ENCODE measurements at places on chromosomes 7 and 10.

- DNase-seq = no peak
These were observed 295.2 kb upstream of the ZNF32 start for GRCh38 chr10:43943818-43944360.

GRCh38 chr10:78805176-78805575, 263.6 kb upstream of the ZMIZ1 start:
- DNase-seq = no peak

- no peak for DNase-seq
These were observed 23.9 kb downstream of the GOLGA7B start for GRCh38 chr10:97873569-97873968.

GRCh38 chr7:21412957-21413356, 14.9 kb upstream of the SP4 start:
- no peak for DNase-seq

DNA sequence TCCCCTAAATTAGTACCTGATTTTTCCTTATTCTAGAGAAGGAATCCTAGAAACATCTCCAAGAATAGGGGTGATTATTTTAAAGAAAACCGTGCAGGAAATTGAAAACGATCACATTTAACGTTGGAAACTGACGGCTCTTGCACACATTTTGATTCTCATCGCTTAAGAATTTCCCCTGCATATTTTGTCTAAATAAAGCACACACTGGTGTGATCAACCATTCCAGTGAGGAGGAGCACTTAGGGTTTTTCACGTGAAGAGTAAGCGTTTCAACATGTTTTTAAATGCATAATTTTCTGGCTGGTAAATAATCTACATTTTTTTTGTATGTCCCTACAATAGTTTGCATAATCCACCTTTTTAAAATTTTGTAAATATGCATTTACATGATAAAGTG, 229.7 kb upstream of the PFKP start:
- no peak for DNase-seq

GRCh38 chr7:128826916-128827247, 3.3 kb upstream of the FLNC start:
- no peak for DNase-seq

GRCh38 chr7:42960762-42961161, 28.6 kb downstream of the MRPL32 start:
- DNase-seq = no peak

DNA sequence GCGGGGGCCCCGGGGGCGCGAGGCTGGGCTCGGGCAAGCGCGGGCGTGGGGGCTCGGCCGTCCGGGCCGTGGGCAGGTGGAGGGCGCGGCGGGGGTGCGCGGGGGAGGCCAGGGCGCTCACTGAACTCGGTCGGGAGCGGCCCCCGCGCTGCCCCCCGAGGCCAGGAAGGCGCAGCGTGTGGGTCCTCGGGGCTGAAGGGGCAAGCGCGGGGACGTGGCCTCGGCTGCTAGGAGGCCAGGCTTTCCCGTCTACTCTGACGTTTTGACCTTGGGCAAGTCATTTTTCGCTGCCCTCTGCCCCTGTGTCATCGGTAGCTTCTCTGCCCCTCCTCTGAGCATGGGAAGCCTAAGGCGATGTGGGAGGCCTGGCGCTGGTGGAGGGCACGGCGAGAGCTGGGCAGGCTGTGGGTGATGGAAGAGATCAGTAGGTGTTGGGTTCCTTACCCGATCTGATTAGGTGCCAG, 441 bp downstream of the FBH1 start:
- peak; percentile 45 for DNase-seq
